NB4 (cell line): ENCODE measurements at places on chromosomes 12 and 14.
A peak's percentile ranks its signal among the peaks of the same experiment; 100 is the strongest.

DNA sequence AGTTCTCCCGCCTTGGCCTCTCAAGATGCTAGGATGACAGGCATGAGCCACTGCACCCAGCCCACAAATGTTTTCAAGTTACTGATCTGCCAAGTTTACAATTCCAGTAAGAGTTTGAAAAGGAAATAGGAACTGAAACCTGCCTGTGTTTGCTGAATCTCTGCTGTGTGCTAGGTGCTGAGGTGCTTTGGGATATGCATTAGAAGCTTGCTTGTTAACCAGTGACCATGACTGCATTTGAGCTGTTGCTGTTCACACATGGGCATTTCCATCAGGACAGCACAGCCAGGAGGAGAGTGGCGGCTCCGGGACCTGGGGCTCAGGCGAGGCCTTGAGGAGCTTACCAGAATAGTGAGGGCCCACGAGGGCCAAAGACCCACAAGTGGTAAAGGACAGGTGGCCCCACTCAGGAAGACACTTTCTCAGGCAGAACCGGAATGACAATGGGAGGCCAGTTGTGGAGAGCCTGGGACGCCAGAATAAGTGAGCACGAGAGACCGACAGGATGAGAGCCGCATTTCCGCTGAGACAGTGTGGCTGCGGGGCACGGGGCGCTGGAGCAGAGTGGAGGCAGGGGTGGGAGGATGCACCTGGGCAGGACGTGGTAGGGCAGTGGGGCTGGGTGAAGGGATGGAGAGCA is 54.5 kb upstream of the MMP17 start:
- no peak for DNase-seq

DNA sequence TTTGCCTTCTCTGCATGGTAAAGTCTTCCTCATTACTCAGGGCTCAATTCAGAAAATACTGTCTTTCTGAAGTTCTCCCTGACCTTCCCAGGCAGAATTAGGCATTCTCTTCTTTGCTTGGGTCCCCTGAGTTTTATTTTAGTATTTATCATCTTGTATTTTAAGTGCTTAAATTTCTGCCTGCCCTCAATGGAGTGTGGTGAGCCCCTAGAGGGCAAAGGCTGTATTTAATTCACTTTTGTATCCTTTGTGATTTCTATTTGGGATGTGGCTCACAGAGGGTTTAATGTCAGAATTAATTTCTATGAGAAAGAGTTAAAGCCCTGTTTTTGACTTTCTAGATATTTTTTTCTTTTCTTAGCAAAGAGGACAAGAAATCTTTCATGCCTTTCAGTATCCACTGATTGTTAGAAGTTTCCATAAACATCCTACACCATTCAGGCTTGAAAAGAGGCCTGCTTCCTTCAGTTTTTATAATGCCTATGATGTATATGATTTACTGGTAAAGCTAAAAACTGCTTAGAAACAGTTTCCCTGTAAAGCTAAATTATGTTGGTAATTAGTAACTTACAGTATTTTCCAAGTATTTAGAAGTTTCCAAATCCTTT is 55.6 kb upstream of the PTPRB start:
- no peak for DNase-seq

DNA sequence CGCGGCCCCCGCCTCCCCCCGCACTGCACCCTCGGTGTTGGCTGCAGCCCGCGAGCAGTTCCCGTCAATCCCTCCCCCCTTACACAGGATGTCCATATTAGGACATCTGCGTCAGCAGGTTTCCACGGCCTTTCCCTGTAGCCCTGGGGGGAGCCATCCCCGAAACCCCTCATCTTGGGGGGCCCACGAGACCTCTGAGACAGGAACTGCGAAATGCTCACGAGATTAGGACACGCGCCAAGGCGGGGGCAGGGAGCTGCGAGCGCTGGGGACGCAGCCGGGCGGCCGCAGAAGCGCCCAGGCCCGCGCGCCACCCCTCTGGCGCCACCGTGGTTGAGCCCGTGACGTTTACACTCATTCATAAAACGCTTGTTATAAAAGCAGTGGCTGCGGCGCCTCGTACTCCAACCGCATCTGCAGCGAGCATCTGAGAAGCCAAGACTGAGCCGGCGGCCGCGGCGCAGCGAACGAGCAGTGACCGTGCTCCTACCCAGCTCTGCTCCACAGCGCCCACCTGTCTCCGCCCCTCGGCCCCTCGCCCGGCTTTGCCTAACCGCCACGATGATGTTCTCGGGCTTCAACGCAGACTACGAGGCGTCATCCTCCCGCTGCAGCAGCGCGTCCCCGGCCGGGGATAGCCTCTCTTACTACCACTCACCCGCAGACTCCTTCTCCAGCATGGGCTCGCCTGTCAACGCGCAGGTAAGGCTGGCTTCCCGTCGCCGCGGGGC is at the start of gene FOS:
Gene FOS, plus strand, starts transcription at position 407 of the 731 bp plus-strand sequence. Its CDS starts 155 bp downstream, at position 562.
- peak; percentile 91 for DNase-seq

DNA sequence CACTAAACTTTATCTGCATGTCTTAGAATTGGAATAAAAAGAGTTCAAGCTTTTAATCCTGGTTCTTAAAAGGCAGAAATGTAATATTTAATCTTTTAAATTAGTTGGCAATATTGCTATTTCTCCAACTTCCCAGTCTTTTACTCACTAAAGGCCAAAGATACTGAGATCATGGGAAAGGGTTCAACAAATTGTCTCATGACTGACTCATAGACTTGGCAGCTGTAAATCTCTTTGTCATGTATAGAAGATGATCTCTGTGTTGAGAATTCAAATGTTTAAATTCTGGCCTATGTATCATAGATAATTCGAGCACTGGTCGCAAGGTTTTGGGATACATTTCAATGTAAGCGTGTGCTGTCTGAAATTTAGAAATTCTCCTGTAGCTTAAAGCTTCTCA is 40.1 kb upstream of the STRAP start:
- DNase-seq = no peak

DNA sequence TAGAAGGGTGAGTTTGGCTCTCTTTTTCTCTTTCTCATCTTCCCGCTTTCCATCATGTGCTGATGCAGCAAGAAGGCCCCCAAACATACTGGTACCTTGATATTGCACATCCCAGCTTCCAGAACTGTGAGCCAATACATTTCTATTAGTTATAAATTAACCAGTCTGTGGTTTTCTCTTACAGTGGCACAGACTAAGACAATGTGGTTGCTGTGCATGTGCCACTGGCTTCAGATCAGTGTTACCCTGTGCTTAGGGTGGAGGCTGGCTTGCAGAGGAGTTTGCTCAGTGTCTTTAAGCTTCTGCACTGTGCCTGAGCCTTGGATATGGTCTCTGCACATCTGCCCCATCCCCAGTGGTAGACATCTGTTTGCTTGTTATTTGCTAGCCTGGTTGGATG is 5.5 kb downstream of the IFI27L2 start:
- DNase-seq = no peak

GRCh38 chr12:12673296-12673695 is 22.7 kb downstream of the GPR19 start:
- DNase-seq = no peak

GRCh38 chr14:92456215-92457015 is 57.2 kb upstream of the RIN3 start:
- peak; percentile 76 for DNase-seq

DNA sequence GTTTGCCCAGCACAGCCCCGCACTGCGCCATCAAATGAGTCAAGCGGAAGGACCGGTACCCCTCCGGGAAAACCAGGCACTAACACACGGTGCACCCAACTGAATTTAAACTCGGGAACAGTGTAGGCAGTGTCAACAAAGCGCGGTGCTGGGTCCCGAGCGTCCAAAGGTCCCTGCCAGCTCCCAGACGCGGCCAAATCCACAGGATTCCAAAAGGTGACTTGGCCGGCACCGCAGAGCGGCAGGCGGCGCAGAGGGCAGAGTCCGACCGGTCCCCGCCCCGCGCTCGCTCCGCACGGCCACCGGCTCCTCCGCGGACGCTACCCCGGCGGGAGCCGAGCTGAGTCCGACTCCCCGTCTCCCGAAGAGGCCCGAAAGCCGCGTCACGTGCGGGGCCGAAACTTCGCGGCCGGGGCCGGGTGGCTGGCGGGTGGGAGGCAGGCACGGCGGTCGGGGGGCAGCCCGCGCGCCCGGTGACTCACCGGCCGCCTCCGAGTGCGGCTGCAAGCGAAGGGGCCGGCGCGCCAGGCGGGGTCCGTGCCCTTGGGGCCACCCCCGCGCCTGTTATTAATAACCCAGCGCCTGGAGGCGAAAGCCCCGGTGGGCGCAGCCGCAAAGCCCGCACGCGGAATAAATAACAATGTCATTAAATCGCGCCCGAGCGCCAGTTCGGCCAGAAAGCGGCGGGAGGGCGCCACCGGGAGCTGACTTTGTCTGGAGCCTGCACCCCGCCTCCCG is 863 bp downstream of the DENND5B start:
- peak; percentile 92 for DNase-seq

GRCh38 chr12:11875414-11875935 is 195.3 kb upstream of the BCL2L14 start:
- no peak for DNase-seq

DNA sequence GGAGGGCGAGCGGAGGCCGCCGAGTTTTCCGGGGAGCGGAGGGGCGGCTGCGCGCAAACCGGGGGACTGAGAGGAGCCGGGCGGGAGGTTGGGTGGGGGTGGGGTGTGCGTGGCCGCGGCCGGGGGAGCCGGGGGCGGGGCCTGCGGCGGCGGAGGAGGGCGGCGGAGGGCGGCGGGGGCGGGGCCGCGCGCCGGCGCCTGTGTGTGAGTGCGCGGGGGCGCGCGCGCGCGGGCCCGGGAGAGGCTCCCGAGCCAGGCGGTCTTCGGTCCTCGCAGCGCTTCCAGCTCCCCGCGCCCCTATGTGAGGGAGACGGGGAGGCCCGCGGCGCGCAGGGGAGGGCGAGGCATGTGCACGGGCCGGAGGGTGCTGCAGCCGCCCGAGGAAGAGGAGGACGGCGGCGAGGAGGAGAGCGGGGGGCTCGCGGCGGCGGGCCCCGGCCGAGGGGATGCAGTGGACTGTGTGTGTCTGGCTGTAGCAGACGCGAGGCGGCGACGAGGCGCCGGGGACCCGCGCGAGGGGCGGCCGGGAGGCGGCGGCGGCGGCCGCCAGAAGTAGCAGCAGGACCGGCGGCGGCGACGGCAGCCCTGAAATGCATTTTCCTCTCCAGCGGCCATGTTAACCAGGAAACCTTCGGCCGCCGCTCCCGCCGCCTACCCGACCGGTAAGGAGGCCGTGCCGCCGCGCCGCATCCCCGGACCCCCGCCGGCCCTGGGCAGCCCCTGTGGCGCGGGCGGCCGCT is at the start of gene DYRK2:
Gene DYRK2, plus strand, starts transcription at position 225 of the 740 bp plus-strand sequence. Its CDS starts 389 bp downstream, at position 614.
- DNase-seq = peak; percentile 88

DNA sequence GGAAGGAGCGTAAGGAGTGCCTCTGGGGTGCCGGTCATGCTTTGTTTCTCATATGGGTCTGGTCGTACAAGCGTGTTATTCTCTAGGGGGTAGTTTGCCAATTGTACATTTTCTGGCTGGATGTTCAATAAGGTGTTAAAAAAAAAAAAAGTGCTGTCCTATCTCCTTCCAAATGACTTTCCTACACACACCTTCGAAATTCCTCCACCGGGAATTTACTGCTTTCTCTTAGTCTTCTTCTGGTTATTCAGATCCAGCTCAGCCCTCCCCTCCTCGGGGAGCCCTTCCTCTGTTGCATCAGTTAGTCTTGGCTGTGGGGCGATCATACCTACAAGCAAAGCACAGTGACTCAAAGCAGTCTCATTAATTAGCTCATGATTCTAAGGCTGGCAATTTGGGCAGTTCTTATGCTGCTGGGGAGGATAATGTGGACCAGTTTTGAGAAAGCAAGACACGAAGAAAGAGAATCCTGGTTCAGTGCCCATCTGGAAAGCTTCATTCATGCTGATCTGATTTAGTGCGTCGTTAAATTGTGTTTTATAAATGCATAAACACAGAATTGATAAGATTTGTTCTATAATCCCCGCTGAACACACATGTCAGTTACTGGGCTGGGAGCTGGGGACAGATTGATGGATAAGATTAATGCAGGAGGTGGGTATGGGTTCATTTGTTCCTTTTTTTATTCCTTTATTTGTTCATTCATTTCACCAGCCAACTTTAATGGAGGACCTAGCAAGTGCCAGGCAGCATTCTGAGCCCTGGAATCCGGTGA is 9.2 kb upstream of the CLMN start:
- no peak for DNase-seq
